ENCODE measurements at places on chromosomes 5 and 9.
A peak's percentile ranks its signal among the peaks of the same experiment; 100 is the strongest.

- no peak for DNase-seq
Observed at GRCh38 chr9:27395484-27395921, 98.6 kb upstream of the EQTN start.

DNA sequence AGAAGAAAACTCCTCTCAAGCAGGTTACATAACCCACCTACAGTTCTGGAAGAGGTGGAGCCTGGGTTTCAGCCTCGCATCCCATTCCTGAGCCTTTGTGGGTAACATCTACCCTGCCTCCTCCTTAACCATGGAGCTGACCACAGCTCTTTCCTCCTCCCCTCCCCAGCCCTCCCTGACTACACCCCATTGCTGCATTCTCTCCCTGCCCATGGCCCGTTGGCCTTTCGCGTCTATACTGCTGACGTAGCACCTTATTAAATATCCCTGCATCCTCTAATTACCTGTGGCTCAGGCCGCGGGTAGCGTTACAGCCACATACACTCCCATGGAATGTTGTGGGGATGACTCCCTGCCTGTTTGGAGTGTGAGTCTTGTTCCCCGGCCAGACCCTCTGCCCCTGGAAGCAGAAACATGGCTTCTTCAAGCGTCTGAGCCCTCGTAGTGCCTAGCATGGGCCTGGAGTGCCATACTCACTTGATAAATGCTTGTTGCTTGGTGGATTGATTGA lies 72.8 kb downstream of the WWC1 start:
- no peak for DNase-seq

GRCh38 chr9:101028346-101029314 lies at the start of gene PLPPR1:
Gene PLPPR1, plus strand, starts transcription at chr9:101028727.
- no peak for DNase-seq

- peak; percentile 51 for DNase-seq
Observed at GRCh38 chr9:116149844-116150243, 3.7 kb upstream of the PAPPA start.

GRCh38 chr5:78547183-78547582 lies 101.4 kb downstream of the LHFPL2 start:
- no peak for DNase-seq

DNA sequence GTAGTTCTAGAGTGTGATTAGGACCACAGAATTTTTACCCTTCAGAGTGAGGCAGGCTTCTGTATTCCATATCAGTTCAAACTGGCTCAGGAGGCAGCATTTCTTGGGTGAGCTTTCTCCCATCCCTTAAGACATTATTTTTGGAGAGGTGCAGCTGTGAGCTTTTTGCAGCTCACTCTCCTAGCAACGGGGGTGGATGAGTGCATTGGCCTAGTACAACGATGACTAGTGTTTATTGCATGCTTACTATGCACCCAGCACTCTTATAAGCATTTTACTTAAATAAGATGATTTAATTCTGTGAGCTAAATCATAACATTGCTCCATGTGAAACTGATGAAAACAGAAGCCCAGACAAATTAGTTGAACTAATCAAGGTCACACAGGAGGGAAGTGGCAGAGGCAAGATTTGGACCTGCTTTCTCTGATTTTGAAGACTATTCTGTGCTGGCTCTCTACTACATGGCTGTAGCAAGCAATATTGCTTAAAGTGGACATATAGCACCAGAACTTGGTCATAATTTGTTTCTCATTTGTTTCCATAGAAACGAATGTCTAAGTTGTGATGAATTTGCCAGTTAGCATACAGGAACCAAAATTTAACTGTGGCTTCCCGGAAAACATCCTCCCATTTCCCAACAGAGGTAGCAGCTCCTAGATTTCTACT lies 372.1 kb upstream of the RIOK2 start:
- no peak for DNase-seq

GRCh38 chr5:66839636-66840185 lies 243.5 kb downstream of the MAST4 start:
- no peak for DNase-seq

DNA sequence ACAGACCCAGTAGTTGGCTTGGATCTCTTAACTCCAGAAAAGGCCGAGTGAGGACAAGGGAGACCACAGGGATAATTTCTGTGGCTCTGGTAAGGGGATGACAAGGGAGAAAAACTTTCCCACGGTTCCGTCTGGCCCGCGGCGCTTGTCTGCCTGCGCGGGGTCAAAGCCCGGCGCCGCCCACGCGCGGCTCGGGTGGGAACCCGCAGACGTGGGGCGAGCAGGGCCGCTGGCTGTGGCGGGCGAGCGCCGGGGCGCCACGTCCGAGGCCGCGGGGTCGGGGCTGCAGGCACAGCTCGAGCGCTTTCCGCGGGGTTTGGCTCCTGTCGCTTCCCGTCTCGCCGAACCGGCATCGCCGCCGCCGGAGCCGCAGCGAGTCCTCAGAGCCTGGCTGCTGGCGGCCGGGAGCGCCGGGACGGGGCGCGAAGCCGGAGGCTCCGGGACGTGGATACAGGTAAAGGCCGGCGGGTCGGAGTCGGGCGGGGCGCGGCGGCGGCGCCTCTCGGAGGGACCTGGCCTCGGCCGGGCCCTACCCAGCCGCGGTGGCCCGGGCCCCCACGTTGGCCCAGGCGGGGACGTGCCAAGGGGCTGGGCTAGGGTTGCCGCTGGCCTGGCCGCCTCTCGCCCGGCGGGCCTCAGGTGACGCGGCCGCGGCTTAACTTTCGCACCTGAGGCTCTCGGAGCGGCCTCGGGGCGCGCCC lies at the start of gene RNF180:
Gene RNF180, plus strand, starts transcription at position 344 of the 701 bp plus-strand sequence. CDS start 34,965 bp downstream, outside the sequence.
- DNase-seq: peak; percentile 57

DNA sequence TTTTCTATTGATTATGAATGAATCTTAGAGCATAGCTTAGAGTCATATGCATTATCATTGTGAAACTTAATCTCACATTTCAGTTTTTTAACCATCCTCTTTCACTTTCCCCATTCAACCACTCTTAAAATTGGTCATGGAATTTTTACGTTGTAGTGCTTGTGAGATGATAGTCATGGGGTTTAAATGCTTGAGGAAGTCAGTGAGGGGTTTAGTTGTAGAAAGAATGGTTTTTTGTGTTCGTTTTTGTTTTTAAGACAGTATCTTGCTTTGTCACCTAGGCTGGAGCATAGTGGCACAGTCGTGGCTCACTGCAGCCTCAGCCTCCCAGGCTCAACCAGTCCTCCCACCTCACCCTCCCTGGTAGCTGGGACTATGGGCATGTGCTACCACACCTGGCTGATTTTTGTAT lies 19.6 kb downstream of the UGCG start:
- DNase-seq: peak; percentile 46

GRCh38 chr9:117682955-117683710 lies 21.1 kb upstream of the TLR4 start:
- no peak for DNase-seq

- peak; percentile 18 for DNase-seq
Observed at GRCh38 chr5:78405829-78406750, 45.7 kb downstream of the SCAMP1 start.

DNA sequence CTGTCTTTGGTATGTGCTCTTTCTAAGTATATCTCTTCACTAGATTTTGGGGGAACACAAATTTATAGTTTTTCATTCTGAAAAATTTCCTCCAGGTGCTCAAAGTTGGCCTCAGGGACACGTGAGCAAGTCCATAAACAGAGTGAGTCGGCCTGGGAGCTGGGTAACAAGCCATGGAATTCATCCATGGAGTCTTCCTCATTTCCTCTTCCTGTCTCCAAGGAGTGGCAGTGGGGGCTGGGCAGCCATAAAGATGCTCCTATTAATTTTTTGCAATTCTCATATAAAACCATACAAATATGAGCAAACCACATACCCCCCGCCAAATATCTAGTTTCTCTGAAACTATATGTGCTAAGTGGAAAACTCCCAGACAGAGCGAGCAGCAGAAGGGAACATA lies 136.6 kb upstream of the OTULINL start:
- DNase-seq: no peak

DNA sequence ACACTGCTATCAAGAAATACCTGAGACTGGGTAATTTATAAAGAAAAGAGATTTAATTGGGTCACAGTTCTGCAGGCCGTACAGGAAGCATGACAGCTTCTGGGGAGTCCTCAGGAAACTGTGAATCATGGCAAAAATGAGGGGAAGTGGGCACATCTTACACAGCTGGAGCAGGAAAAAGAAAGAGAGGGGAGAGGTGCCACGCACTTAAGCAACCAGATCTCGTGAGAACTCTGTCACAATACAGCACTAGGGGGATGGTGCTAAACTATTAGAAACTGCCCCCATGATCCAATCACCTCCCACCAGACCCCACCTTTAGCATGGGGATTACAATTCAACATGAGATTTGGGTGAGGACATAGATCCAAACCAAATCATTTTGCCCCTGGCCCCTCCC lies 105.5 kb upstream of the CPLX2 start:
- no peak for DNase-seq
